ENCODE measurements at places on chromosomes 1 and 21. TPM values are rescaled to one million over a fixed set of nuclear protein-coding genes. Genes with fewer than 3 reads are reported as not detected.

RGS13 gene
- 0.51 TPM for total RNA-seq

RIPPLY3 gene
- total RNA-seq: 0.62 TPM

HES2 gene
- total RNA-seq: 0.21 TPM

KMO gene
- 8.7 TPM for total RNA-seq

ASCL5 gene
- total RNA-seq: not detected

LCA5L gene
- not detected for total RNA-seq

CD101 gene
- 2.1 TPM for total RNA-seq

CHIA gene
- 0.14 TPM for total RNA-seq

KISS1 gene
- total RNA-seq: not detected

WNT3A gene
- total RNA-seq: not detected

NHLH1 gene
- total RNA-seq: not detected

PEAR1 gene
- 7.4 TPM for total RNA-seq

OBSCN gene
- total RNA-seq: 38.1 TPM

DNAJC28 gene
- total RNA-seq: 1.4 TPM

TNFRSF14 gene
- total RNA-seq: 74.3 TPM

S100A8 gene
- not detected for total RNA-seq

DSCAM gene
- total RNA-seq: not detected

APOBEC4 gene
- total RNA-seq: not detected

LORICRIN gene
- total RNA-seq: not detected

LUZP1 gene
- total RNA-seq: 41.4 TPM

CPT2 gene
- 10.7 TPM for total RNA-seq

ORC1 gene
- 0.76 TPM for total RNA-seq

CLCA2 gene
- not detected for total RNA-seq

CLCA1 gene
- 0.29 TPM for total RNA-seq

PBX1 gene
- 167 TPM for total RNA-seq

ST7L gene
- 33.7 TPM for total RNA-seq

MSTO1 gene
- 16.7 TPM for total RNA-seq

AMY1B gene
- 4.6 TPM for total RNA-seq

AIRE gene
- not detected for total RNA-seq

LCE6A gene
- total RNA-seq: not detected

IL20 gene
- total RNA-seq: not detected

HPCAL4 gene
- 0.24 TPM for total RNA-seq

HAO2 gene
- total RNA-seq: not detected

OR2W3 gene
- 0.49 TPM for total RNA-seq

SH2D1B gene
- not detected for total RNA-seq

CFHR2 gene
- not detected for total RNA-seq

OR2AK2 gene
- total RNA-seq: not detected

TEKT2 gene
- total RNA-seq: 0.77 TPM

STPG1 gene
- total RNA-seq: 1.0 TPM

NPHS2 gene
- not detected for total RNA-seq

LELP1 gene
- total RNA-seq: not detected

EMC1 gene
- total RNA-seq: 19.4 TPM

DLGAP3 gene
- not detected for total RNA-seq

GPR25 gene
- not detected for total RNA-seq

SV2A gene
- 1.5 TPM for total RNA-seq

POU2F1 gene
- 41.0 TPM for total RNA-seq

All from uterus (tissue), 4 donors.